OCI-LY7 (cell line): ENCODE measurements at places on chromosomes 3 and 15.

GRCh38 chr15:84914351-84914750 lies 29.9 kb downstream of the SLC28A1 start:
- DNase-seq: no peak

DNA sequence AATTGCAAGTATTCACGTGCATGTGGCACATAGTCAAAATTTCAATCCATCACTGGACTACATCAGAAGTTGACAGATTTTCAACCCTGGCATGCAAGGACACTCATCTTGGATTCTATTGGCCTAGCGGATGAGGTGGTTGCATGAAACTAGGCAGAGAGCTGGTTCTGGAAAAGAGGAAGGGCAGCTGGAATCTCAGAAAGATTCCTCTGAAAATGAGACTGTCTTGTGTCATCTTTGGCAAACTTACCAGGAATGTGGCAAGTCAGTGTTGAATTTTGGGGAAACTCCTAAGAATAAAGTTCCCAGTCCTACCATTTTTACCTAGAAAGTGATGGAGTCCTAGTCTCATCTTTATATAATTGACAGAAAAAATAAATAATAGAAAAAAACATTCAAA lies 384.3 kb upstream of the NR2F2 start:
- DNase-seq: no peak

- no peak for DNase-seq
These were observed 78.9 kb downstream of the FAM174B start for GRCh38 chr15:92576597-92577200.

- DNase-seq: peak; percentile 78
These were observed 32.6 kb downstream of the RBM5 start for GRCh38 chr3:50121072-50122032.

DNA sequence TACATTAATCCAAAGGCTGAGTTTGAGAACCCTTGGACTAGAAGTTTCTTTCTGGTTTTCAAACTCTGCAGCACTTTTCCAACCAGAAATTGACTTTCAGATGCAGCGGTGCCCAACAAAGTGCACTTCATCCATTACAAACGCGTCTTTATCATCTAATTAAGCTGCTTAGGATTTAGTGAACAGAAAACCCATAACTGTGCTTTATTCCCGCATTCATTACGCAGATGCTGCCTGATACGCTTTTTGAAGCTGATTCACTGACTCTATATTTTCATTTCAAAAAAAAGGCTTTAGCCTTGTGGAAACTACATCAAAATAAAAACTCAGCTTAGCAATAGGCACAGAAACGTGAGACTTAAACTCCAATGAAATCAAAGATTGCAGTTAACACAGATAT lies 69.8 kb upstream of the CTXND1 start:
- DNase-seq: no peak

DNA sequence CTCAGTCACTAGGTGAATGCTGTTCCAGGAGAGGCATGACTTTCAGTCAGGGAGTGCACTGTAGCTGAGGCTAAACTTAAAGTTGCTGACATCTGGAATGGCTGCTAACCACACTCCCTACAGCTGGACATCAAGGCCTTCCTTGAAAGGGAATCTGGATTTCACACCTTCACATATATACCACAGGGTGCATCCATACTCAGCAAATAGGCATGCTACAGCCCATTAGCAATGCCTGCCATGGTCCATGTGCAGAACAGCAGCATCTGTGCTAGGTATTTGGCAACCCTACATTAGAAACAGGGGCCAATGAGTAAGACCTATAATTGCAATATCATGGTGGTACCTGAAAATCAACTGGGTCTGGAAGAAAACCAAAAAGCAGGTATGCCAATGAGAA lies 74.8 kb downstream of the SNTN start:
- no peak for DNase-seq

- no peak for DNase-seq
These were observed 29.7 kb downstream of the USP13 start for GRCh38 chr3:179682426-179683080.

DNA sequence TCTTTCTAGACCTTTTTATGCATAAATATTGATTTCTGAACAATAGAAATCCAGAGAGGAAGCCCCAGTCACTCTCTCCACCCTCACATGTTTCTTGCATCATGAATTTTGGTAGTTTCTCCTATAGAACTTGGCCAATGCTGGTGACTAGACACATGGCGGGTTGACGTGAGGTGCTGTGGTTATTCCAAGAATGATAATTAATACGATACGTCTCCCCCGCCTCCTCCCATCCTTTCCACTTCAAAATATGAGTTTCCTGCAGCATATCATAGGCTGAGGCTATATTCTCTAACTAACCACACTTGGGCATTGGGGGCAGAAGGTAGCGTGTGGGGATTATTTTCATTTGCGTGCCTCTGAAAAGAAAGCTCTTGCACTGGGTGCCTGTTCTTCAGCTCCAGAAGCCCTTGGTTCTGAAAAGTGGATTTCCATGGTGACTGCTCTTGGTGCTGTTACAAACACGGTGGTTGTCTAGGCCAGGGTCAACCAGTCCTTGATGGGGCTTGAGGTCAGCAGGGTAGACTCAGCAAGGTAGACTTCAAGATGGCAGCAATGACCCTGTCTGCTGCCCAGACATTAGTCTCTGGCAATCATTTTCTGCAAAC lies 5.3 kb downstream of the TNFSF10 start:
- DNase-seq: no peak

DNA sequence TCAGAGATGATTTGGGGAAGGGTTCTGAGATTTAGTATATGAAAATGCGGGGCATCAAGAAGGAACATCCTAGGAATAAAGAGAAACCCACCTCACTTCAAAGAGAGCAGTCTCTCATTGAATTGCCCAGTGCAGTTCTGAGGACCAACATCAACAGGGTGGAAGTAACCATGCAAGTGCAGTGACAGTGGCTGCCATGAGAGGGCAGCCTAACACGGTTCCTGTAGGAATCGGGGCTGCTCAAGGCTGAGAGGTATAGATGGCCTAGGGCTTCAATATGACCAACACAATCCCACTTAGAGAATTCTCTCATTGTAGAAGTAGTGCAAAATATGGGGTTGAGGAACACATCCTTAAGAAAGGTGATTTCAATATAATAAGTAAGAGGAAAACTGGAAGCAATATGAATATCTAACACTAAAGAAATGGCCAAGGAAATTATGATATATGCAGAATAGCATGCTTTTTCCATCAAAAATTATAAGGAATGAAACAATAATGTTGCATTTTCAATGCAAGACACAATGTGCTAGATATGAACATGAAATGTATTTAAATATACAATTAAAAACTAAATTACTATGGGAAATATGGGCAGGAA lies 51.1 kb upstream of the ARRDC4 start:
- peak; percentile 51 for DNase-seq

DNA sequence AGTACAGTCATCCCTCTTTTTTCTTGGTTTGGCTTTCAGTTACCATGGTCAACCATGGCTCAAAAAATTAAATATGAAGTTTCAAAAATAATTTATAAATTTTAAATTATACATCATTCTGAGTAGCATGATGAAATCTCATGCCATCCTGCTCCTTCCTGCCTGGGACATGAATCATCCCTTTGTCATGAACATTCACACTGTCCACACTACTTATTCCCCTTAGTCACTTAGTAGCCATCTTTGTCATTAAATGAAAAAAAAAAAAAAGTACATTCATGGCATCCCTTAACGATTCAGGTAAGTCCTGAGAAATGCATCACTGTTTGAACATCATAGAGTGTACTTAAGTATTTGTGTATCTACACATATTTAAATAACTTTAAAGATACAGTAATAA lies 1046.3 kb downstream of the ROBO2 start:
- no peak for DNase-seq

GRCh38 chr3:49716169-49716568 lies 3.3 kb downstream of the AMIGO3 start:
- DNase-seq: no peak

GRCh38 chr3:126262227-126262626 lies 81.8 kb upstream of the ALDH1L1 start:
- no peak for DNase-seq

GRCh38 chr15:95303713-95304112 lies 1026.8 kb upstream of the NR2F2 start:
- DNase-seq: no peak

GRCh38 chr3:179299999-179300613 lies 22.7 kb upstream of the ZNF639 start:
- no peak for DNase-seq

- DNase-seq: no peak
These were observed 449.1 kb downstream of the MFSD1 start for GRCh38 chr3:159250961-159251360.

- DNase-seq: no peak
These were observed 2.4 kb downstream of the ANAPC13 start for GRCh38 chr3:134483195-134483900.

GRCh38 chr15:86036243-86036642 lies 43.4 kb upstream of the AGBL1 start:
- no peak for DNase-seq

DNA sequence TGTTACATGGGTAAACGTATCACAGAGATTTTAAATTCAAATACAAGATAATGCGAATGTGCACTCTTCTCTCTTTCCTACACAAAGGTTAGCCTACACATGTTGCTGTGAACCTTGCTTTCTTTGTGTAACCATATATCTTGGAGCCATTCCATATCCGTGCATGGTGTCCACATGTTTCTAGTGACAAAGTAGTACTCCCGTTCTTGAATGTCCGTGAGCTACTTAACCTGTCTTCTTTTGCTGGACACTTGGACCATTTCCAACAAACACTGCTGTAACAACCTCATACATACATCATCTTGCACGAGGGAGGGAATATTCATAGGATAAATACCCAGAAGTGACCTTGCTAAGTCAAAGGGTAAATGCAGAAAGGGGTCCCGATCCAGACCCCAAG lies 75.0 kb downstream of the STRIT1 start:
- DNase-seq: no peak

DNA sequence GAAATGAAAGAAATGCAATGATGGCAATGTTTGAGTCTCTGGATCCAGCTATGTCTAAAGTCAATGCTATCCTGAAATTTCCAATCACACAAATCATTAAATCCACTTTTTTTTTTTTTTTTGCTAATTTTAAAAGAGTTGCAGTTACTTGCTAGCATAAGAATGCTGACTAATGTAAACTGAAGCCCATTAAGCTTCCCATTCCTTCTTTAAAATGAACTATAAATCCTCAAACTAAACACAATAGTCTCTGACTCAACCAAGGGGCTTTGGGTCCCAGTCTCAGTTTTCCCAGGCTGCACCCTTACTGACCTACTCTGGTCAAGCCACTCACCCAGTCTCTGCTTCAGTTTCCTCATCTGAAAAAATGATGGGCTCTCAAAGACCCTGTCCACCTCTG lies 361.1 kb downstream of the ERC2 start:
- DNase-seq: no peak

DNA sequence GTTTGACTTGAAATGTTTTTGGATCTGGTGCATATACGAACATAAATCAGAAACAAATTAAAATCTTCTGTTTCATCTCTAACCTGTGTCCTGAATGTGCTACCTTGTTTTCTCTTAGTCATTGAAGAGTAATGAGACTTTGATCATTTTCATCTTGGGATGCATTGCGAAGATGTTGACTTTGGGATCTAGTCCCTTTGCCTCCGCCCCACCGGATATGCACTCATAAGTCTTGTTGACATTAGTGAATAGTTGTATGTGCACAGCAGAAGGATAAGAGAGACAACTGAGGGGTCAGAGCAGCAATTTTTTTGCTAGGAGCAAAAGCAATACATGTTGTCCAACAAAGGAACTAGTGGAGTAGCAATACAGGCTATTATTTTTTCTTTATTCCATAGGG lies 35.9 kb upstream of the SPRED1 start:
- DNase-seq: no peak

GRCh38 chr3:140529096-140529495 lies 148.8 kb upstream of the TRIM42 start:
- no peak for DNase-seq

DNA sequence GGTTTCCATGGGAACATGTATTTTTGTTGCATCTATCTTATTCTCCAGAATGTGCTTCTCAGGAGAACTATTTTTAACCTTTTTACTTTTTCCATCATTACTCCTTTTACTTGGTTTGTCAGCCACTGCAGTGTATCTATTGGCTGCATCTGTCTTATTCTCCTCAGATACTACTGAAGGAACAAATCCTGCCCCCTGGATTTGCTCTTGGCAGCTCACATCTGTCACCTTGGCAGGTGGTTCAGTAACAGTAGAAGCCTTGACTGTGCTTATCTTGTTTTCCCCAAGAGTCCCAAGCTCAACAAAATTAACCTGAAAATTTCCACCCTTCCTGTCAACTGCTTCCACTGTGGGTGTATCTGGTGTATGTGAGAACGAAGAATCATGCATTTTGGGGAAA lies 106.0 kb downstream of the MAP4 start:
- DNase-seq: no peak

- no peak for DNase-seq
These were observed 205.7 kb upstream of the ROBO1 start for GRCh38 chr3:79973482-79973881.

DNA sequence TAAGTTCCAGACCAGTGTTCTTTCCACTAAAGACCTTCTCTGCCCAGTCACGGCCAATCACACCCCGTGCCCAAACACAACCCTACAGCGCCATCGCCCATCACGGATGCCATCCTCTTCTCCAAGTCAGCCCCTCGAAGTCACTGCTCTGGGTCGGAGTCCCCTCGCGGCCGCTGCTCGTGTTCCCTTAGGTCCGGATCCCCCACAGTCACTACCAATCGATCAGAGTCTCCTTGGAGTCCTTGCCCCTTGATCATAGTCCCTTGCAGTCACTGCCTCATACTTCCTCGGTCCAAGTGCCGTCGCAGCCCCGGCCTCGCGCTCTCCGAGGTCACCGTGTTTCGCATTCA lies 461 bp downstream of the PCYT1A start:
- peak; percentile 12 for DNase-seq

DNA sequence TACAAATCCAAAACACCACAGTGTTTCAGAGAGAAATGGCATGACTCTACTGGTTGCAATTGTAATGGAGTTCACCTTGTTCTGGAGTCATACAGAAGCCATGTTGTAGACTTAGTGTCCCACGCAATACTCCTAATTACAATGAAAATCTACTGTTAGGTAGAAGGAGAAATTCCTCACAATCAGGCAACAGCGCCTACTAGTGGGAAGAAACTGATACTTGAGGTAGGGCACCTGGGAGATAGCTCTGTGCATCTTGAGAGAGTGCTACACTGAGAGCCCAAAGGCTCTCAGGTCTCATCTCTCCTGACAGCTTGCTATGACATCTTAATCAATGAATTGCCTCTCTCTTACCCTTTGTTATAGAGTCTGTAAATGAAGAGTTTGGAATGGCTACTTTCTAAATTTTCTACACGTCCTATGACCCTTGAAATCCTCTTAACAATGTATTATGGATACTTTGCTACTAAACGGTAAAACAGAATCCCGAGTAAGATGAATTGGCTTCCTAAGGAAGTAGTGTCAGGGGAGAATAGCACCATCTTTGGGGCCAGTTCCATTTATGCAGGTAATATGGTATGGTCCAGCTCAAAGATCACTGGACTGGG lies 422.7 kb upstream of the TPRG1 start:
- DNase-seq: peak; percentile 62

- DNase-seq: no peak
These were observed 602.0 kb upstream of the KCNMB2 start for GRCh38 chr3:177934001-177934891.

DNA sequence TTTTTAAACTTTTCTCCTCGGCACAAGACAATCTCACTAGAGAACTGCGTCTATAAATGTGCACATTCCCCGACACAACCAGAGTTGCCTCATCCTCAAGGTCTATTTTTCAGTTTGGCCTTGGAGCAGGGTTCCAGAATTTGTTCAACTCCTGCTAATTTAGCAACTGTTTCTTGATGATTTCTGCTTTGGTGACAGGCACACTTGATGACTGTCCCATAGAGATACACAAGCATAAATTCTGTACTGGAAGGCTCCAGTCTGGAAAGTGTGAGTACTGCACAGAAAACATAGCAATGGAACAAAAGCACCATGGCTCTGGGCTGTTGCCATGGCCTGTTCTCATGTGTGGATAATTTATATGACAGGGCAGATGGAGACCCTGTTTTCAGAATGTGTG lies 379.6 kb upstream of the PDZRN3 start:
- no peak for DNase-seq
